NCI-H82 (cell line): ENCODE measurements at places on chromosomes 6 and 20.

- DNase-seq: no peak
These were observed 26.4 kb downstream of the COL20A1 start for GRCh38 chr20:63319164-63320040.

GRCh38 chr6:76416821-76417605 lies 344.6 kb upstream of the IMPG1 start:
- DNase-seq: no peak

DNA sequence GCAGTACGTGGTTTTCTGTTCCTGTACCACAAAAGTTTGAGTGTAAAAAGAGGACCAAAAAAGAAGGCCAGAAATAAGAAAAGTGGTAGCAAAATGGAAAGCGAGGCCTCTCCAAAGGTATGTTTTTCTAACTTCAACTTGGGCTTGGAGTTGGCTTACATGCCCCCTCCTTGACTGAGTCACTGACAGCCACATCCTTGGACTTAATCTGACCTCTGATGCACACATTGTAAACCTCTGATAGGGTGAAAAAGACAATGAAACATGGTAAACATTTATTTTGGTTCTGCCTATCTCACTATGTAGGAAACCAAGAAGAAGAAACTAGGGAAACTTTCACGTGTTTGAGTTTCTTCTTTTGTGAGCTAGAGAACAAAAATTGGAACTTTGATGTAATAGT lies 503.2 kb upstream of the ID4 start:
- DNase-seq: no peak

DNA sequence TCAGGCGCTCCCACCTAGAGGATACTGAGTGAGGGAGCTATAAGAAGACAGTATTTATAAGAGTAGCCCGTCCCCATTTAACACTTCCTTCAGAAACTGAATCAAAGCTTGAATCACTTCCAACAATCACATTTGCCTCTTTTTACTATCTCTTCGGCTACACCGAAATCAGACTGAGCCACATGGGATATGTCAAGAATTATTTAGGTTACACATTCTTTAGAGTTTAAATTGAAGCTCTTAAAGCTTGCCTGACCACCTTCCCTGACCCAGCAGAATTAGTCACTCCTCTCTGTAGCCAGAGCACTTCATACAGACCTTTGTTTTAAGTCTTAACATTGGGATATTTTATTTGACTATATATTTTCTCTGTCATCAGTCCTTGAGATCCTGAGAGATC lies 163.7 kb downstream of the MAFB start:
- no peak for DNase-seq

DNA sequence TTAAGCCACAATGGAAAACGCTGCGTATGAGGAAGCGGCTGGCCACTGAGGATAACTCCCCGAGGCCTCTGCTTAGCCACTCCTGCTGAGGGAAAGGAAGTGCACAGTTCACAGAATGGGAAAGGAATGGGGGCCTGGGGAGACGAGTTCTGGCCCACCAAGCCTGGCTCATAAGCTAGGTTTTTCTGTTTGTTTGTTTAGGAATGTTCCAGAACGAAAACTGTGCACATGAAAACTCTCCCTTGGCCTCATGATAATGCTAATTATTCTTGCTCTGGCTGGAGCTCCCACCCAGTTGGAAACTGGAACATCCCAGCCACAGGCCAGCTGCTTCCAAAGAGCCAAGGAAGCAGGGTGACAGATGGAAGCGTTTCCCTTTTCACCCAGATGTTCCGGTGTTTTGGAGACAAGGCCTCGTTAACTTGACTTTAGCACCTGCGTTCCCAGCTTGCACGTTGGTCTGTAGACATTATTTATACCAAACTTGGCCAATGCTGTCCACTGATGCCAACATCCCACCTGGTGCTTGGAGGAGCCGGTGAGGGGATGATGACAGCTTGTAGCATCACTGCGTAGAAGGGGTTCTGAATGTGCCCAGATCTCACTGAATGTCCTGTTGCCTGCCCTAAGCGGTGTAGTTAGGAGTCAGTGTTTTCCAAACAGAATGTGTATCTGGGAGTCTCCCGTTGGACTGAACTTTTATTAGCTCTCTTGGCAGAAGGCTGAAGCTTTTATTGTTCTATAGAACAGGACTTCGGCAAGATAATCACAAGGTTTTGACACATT lies 34.5 kb downstream of the APCDD1L start:
- peak; percentile 41 for DNase-seq

GRCh38 chr6:91181416-91181815 lies 594.5 kb upstream of the MAP3K7 start:
- no peak for DNase-seq

- DNase-seq: peak; percentile 53
These were observed 45.3 kb upstream of the SMIM8 start for GRCh38 chr6:87277123-87277522.

- no peak for DNase-seq
These were observed 6.4 kb downstream of the HLA-DQB1 start for GRCh38 chr6:32659856-32660595.

DNA sequence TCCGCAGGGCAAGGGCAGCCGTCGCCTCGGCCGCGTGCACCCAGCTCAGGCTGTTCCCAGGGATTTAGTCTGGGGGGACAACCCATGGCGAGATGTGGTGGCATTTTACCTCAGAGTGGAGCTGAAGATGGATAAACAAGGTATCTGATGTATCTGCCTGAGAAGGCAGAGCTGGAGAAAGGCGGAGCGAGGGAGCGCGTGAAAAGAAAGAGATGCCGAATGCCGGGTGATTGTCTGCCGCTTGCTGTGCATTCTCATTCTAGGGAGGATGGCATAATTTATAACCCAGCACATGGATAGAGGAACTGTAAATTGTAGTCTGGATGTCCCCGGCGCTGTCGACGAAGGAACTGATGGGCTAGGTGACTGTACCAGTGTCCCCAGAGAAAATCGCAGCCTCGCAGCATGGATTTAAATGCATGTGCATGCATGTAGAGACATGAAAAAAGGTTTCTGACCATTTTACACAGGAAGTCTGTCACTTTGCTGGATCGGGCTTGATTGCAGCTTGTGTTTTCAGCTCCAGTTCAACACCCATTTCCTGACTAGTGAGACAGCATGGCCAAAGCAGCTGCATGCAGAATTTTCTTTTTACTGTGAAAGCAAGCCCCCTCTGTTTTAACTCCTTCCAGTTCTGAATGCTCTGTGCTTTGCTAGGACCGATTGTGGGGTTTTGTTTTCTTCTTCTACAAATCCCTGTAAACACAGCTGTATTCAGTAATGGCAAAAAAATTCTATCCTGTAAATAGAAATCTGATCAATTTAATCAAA lies 149.7 kb downstream of the PRL start:
- DNase-seq: no peak

GRCh38 chr6:31202259-31203166 lies 32.0 kb upstream of the POU5F1 start:
- no peak for DNase-seq

- no peak for DNase-seq
These were observed 180.0 kb downstream of the TBXT start for GRCh38 chr6:165987483-165988301.

DNA sequence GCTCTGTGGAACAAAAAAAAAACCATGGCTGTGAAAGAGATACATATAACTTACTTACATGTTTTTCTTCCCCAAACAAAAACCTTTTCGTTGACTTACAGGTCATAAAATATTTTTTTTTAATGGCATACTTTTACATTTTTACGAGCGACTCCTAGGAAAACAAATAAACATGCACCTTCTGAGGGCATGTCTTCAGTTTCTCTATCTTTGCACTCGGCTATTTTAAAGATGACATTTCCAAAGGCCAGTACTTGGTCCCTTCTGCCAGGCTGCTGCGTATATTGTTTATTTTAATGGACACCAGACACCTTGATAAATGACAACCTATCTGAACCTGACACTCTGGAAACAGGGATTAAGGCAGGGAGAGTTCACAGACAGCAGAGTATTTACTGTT lies 49.4 kb downstream of the PIGU start:
- peak; percentile 40 for DNase-seq

DNA sequence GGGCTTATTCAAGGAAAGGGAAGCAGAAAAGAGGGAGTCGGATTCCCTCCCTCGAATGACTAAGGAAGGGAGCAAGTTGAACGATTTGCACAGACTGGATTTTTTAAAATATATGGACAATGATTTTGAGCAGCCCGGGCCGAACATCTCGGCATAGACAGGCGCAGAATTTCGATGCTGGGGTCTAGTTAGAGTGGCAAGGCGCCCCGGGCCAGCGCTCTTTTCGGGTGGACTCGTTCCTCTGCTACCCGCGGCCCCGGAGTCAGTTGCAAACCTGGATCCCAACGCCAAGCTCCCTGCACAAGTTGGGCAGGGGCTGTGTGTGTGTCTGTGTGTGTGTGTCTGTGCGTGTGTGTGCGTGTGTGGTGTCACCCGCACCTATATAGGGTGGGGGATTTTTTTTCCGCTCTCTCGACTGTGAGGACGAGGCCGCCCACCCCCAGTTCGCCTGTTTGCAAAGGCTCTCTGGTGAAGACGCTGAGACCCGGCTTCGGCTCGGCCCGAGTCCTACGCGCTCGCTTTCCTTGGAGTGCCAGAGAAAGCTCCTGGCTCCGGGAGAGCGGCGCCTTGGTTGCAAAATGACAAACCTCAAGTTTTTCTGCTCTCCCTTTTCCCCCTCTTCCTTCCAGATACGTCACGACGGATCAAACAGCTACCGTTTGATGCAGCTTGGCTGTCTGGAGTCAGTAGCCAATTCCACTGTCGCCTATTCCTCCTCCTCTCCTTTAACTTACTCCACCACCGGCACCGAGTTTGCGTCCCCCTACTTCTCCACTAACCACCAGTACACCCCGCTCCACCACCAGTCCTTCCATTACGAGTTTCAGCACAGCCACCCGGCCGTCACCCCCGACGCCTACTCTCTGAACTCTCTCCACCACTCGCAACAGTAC lies 1.4 kb downstream of the TFAP2D start:
- DNase-seq: peak; percentile 69

DNA sequence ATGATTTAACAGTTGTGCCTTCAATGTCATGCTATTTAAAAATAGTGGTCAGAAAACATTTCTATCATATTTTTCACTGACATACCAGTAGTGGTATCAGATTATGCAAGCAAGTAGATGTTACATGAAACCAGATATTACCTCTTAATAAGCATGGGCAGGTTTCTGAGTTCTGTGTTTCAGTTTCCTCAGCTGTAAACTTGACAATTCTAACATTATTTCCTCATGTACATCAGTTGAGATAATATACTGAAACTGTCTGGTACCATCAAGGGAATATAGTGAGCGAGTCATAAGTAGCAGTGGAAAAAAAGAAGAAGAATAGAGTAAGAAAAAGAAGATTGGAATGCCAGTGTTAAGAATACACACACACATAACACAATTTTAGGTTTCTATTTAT lies 477.9 kb upstream of the MANEA start:
- no peak for DNase-seq

DNA sequence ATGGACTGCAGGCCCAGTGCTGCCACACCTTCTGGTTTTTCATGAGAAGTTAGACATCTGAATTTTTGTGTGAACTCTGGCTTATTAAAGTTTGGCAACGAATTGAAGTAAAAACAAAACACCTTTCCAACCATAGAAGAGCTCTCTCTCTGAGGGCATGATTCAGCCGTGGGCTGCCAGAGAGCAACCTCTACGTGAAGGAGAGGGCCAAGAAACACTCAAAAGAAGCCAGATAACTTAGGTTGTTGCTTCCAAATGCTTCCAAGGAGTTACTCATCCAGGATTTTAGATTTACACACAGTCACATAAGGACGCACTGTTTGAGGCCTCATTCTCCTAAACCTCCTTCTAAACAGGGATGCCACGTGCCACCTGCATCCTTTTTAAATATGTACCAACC lies 65.5 kb downstream of the NRN1 start:
- DNase-seq: no peak

GRCh38 chr6:36759148-36759759 lies 61.6 kb downstream of the RAB44 start:
- DNase-seq: peak; percentile 87

- DNase-seq: no peak
These were observed 75.4 kb downstream of the RPP40 start for GRCh38 chr6:4928426-4928825.

GRCh38 chr6:118725944-118726343 lies 74.6 kb upstream of the CEP85L start:
- DNase-seq: no peak

DNA sequence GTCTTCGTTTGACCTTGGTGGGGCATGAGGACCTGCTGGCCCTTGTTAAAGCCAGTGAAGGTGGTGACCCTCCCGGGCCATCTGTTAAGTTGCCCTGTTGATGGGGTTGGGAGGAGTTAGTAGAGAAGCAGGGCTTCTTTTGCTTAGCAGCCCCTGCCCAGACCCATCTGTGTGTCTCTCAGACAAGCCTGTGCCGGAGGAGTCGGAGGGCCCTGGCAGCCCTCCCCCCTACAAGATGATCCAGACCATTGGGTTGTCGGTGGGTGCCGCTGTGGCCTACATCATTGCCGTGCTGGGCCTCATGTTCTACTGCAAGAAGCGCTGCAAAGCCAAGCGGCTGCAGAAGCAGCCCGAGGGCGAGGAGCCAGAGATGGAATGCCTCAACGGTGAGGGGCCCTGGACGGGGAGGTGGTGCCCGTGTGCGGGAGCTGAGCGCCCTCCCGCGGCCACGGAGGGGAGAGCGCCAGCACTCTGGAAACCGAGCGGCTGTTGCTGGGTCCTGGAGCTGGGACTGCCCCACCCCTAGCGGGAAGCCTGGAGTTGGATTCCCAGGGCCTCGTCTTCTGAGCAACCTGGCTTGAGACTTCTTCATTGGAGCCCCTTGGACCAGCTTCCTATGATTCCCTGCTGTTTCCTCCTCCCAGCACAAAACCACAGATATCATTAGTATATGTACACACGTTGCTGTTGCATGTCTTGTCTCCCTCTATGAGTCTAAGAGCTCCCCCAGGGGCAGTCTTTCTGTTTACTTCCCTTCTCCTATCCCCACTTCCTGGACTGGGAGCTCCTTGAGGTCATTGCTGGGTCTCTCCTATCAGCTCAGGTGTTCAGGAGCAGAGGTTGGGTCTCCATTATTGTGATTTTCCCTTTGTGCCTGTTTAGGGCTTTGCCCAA lies 27.6 kb upstream of the SRF start:
- DNase-seq: peak; percentile 93

DNA sequence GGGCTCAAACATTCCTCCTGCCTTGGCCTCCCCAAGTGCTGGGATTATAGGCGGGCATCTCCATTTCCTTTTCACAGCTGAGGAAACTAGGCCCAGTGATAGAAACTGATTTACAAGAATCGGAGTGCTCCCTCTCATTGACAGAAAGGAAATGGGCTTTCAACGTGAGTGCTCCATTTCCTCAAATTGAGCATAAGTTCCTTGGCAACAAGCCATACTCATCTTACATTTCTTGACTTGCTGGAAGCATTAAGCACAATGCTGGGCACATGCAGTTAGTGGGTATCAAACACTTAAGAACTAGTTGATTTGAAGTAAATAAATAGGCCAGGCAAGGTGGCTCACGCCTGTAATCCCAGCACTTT lies 54.7 kb downstream of the FGD2 start:
- DNase-seq: no peak

- no peak for DNase-seq
These were observed 188.1 kb upstream of the BMP2 start for GRCh38 chr20:6579417-6579816.

- no peak for DNase-seq
These were observed 132.1 kb upstream of the PTCHD4 start for GRCh38 chr6:48243071-48243470.

- DNase-seq: peak; percentile 89
These were observed 300.2 kb upstream of the JARID2 start for GRCh38 chr6:14945461-14946185.
